GM12864 (cell line): ENCODE measurements at places on chromosomes 13 and 19.

GRCh38 chr13:31686670-31687425 lies 52.5 kb upstream of the RXFP2 start:
- no peak for DNase-seq

GRCh38 chr19:55702131-55702627 lies 27.2 kb downstream of the EPN1 start:
- DNase-seq, result no peak

GRCh38 chr19:16645140-16645539 lies 14.8 kb downstream of the SMIM7 start:
- DNase-seq, result no peak

DNA sequence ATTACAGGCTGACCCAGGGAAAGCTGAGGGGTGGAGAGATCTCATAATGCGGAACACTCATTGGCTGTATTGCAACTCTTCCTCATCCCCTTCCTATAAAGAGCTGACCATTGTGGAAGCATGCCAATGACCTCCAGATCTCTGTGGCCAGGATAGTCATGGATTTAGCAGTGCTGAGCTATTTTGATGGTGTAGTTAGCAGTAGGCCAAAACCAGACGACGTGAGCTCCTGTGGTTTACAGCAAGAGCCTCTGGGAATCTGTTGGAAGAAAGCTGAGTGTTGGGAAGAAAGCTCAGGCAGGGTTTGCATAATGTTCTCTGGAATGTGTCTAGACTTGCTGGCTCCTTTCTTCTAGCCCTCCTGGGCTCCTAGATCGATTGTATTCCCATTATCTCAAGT lies 187.5 kb upstream of the GPC6 start:
- DNase-seq, result no peak

DNA sequence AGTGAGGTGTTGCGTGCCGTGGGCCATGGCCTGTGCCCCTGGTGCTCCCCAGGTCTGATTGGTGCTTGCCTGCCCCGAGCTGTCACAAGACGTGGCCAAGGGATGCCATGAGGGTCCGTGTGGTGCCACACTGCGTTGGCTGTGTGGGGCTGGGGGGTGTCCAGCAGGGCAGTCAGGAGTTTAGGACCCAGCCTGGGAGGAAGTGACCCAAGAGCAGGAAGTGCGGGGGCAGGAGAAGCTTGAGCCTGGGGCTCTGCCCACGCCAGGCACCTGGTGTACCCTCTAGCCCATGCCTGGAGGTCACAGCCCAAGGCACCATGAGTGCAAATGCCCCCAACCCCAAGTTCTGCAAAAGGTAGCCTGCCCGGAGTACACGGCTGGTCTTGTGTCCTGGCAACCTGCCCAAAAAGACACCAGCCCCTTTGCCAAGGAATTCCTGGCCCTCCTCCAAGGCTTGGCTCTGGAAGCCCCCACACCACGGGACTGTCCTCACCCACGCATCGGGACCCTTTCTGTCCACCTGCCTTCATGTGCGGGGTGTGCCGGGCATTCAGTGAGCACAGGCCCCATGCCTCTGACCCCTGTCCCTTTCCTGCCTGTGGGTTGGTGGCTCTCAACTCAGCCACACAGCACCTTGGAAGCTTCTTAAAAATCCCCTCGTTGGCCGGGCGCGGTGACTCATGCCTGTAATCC lies 24.9 kb downstream of the MPND start:
- DNase-seq, result no peak
